ENCODE measurements at places on chromosomes 4 and X.

DNA sequence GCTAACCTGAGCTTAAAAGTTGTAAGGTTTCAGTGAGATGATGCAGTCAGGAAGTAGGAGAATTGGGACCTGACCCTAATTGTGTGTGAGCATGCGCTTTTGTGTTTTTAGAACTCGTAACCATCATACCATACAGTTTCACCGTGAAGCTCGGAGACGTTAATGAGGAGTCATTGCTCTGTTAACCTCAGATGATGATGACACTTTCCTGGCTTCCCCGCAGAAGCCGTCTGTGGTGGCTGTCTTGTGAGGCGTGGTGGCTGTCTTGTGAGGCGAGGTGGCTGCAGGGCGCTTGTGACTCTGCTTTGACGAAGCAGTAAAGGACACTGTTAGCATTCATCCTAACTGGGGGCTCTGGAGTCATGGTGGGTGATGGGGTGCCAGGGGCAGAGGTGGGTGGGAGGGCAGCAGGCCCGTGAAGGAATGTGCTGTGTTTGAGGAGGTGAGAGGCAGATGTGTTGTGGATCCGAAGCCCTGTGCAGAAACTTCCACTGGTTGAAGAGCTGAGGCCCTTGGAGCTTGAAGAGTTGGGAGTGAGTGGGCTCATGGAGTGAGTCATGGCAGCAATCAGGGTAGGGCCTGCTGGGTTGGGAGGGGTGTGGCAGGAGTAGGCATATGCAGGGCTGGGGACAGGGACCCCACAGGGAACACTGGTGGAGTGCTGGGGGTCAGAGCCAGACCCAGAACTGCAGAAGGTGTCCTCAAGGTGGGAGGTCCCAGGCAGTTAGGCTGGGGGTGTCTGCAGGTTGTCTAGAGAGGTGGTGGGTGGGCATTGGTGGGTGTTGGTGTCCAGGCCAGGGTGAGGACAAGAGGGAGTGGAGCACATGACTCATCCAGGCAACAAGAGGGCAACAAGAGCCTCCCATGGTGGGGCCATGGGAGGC lies 57.4 kb downstream of the NSD2 start:
- DNase-seq = no peak

GRCh38 chrX:134963041-134963440 lies 27.8 kb upstream of the SMIM10 start:
- no peak for DNase-seq

GRCh38 chr4:156954587-156954986 lies 17.0 kb downstream of the PDGFC start:
- no peak for DNase-seq

GRCh38 chrX:50100188-50100587 lies 100.6 kb downstream of the AKAP4 start:
- DNase-seq = no peak

- DNase-seq = no peak
Observed at GRCh38 chrX:123075947-123076561, 108.0 kb upstream of the GRIA3 start.

GRCh38 chr4:124947622-124948265 lies 235.2 kb upstream of the ANKRD50 start:
- DNase-seq = no peak

All from HFF-Myc (cell line).